ENCODE measurements at places on chromosomes 3 and 15. TPM values are rescaled to one million over a fixed set of nuclear protein-coding genes. Genes with fewer than 3 reads are reported as not detected.

ARRDC4 gene
- 33.1 TPM for total RNA-seq

SOX14 gene
- total RNA-seq = not detected

FOXL2 gene
- 3.7 TPM for total RNA-seq

VPS39 gene
- total RNA-seq = 57.8 TPM

Measured in GM23248 (cell line).